ENCODE measurements at places on chromosomes 12 and 14. TPM values are rescaled to one million over a fixed set of nuclear protein-coding genes. Genes with fewer than 3 reads are reported as not detected.

- no peak for DNase-seq
Observed at GRCh38 chr14:74793506-74794155, 30.5 kb downstream of the YLPM1 start.

- DNase-seq = no peak
Observed at GRCh38 chr12:73625226-73625625, 912.4 kb upstream of the ATXN7L3B start.

- no peak for DNase-seq
Observed at GRCh38 chr12:39442831-39443080, 164 bp downstream of the KIF21A start.

DNA sequence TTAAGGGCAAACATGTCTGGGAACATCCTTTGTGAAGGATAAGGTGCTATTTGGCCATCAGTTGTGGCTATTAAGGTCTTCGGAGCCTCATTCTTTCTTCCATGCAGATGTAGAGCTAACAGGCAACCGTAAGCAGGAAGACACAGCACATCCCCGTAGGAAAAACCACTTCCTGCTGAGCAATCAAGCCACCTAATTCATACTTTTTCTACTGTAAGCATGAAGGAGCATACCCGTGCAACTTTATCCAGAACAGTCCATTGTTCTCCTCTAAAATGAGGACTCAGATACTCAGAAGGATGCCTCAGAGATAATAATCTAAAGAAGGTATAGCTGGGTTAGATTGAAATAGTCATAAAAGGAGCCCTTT, 232.0 kb downstream of the PPM1H start:
- DNase-seq = no peak

DNA sequence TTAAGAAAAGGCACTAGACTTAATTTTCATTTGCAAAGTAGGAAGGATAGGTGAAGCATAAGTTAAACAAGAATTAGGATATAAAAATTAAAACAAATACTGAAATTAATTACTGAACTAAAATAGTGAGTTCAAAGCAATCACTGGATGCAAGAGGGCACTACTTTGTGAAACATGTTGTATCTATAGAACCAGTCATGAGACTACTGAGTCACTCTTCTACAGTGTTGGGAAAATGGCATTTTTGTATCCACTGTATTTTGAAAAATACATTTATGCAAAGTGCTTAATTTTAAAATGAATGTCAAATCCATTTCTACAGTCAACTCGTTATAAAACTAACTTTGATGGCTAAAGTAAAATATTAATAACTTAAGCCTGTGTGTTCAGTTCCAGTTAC, 47.9 kb downstream of the SEL1L start:
- DNase-seq = no peak

DNA sequence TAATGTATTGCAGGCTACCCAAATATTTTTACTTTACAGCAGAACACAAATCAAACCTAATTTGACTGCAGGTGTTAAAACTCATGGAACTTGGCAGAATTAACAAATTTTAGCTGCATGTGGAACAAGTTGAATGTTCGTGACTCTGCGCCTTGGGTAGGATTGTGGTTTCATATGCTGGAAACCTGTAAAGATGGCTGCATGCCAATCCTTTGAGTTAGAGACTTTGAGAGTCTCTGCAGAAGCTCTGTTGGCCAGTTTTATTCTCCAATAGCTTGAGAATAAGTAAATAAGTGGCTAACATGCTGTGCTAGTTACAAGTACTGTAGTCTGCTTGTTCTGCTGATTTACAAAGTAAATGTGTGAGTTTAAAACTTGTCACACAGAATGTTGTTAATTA, 77.8 kb downstream of the PDE6H start:
- no peak for DNase-seq

- DNase-seq = no peak
Observed at GRCh38 chr14:105398726-105399465, 558 bp downstream of the TEX22 start.

- no peak for DNase-seq
Observed at GRCh38 chr14:53356361-53357150, 203.4 kb upstream of the DDHD1 start.

- DNase-seq = peak; percentile 25
Observed at GRCh38 chr12:116919247-116919661, 8.5 kb downstream of the FBXW8 start.

DNA sequence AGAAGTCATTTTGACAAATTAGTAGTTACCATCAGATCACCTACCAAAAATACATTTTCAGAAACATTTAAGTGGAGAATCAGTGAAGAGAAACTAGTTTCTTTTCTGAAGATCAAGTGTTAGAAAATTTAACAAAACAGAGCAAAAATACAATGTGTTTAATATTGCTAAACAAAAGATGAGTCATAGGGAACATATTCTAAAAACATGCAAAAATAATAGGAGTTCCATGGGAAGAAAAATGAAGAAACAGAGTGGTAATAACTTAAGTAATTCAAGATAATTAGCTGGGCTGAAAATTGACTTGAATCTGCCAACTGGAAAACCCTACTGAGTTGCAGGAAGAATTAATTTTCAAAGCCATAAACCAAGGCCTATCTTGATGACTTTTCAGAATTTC, 111.5 kb upstream of the KITLG start:
- no peak for DNase-seq

GRCh38 chr12:83514372-83514771, 827.7 kb downstream of the TMTC2 start:
- no peak for DNase-seq

DNA sequence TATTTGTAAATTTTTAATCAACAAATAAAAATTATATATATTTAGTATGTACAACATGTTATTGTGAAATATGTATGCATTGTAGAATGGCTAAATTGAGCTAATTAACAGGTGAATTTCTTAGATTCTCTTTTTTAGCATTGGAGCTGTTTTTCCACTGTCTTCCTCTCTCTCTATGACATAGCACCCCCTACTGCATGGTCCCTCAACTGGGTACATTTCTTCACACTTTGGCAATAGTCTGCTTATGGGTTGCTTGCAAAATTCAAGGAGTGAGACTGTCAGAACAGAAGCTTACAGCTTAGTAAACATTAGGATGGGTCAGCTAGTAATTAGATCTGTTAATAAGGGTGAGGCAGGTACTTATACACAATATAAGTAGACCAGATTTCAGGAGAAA, 658.5 kb upstream of the MGAT4C start:
- DNase-seq = no peak

DNA sequence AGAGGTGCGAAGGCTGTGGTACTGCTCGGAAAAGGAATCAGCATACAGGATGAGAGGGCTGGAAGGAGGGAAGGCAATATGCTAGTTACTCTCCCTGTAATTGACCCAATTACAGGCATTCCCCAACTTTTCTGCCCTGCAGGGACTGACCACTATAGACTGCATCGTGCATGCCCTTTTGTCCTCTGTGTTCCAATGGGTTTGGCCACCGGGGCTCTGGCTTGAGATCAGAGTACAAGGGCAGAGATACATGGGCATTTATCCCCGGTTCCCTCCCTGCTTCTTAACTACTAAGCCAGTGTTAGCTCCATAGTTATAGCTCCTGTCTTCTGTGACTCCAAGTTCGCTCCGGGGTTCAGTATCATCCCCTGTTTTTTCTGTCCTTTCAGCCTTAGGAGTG, 59.7 kb downstream of the GTF2A1 start:
- no peak for DNase-seq

- DNase-seq = no peak
Observed at GRCh38 chr12:98786653-98787052, 141.6 kb downstream of the APAF1 start.

DNA sequence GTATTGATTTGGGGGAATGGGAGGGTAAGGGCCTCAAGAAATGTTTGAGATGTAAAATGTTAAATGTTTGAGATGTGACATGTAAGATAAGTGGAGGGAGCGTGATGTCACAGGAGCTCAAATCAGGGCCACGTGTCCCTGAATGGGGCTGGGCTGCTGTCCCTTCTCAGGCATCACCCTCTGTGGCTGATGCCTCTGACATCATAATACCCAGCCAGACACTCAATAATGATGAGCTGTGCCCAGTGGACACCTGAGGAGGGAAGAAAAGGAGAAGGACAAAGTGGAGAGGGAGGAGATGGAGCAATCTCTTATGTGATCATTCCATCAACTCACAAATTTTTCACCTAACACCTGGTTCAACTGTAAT, 120.8 kb downstream of the SAMD4A start:
- no peak for DNase-seq

DNA sequence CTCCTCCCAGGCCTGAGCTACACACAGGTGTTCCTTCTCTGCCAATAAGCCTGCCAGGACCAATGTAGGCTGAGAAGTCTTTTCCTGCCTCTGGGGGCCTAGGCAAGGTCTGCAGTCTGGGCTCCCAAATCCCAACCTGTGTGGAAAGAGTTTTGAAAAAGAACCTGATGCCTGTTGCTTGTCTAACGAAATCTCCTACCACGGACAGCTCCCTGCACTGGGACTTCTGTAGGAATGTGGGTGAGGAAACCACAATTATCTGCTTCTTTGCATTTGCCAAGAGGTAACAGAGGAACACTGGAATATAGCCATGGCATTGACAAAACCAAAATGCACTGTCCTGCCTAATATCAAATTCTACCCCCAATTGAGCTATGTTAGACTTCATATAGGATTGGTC, 877.0 kb upstream of the TMEM132C start:
- DNase-seq = no peak

GRCh38 chr14:99081880-99082279, 190.1 kb downstream of the BCL11B start:
- DNase-seq = no peak

- no peak for DNase-seq
Observed at GRCh38 chr14:94461526-94462218, 9.1 kb upstream of the SERPINA11 start.

DNA sequence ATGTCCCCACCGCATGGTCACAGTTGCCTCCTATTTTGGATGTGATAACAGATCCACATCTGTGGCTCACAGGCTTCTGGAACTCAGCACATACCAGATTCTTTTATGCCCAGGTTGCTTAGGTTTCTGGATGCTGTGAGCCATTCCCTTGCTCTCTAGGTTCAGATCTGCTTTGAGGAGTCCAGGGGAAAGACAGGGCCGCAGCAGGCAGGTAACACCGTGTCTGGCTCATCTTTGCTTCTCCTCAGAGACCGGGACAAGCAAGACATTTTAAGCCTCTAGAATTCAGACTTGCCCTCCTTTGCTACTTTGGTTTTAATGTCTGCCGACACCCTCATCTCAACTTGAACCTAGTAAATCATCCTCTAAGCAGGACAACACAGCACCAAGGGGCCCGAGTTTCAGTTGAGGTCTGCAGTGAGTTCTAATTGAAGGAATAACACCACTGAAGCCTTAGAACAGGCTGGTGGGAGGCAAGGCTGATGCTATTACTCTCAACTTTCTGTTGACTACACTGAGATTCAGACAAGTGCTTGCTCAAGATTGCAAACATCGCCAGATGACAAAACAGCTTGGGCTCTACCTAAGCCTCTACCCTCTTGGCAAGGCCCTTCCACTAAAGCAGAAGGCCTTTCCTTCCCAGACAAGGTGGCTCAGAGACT, 55.3 kb downstream of the MDM2 start:
- no peak for DNase-seq

GRCh38 chr12:68231229-68231628, 5.6 kb upstream of the IL26 start:
- DNase-seq = no peak

- no peak for DNase-seq
Observed at GRCh38 chr12:4392223-4392742, 12.8 kb upstream of the FGF23 start.

DNA sequence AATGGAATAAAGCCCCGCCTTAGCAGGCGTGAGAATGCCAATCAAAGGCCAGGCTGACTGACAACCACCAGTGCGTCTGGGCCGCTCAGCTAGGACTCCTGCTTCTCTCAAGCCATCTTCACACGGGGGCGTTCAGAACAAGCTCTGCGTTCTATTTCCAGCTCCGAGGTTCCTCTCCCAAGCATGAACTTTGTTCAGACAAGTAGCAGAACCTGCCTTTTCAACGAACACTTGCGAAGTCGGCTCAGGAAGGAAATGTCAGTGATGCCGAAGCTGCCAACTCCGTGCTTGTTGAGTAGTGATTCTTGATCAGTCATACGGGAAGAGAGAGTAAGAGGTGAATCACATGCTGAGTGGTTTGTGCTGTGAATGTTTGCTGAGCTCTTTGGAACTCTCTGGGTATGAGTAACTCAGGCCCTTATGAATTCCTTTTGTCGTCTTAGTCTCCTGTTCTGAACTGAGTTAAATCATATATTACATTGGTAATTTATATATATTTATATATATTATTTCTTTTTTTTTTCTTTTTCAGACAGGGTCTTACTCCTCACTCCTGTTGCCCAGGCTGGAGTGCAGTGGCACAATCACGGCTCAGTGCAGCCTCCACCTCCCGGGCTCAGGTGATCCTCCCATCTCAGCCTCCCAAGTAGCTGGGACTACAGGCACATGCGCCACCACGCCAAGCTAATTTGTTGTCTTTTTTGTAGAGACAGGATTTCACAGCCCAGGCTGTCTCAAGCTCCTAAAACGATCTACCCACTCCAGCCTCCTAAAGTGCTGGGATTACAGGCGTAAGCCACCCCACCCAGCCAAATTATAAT, 29.4 kb upstream of the BCL7A start:
- DNase-seq = no peak

GRCh38 chr12:110995016-110995415, 74.6 kb upstream of the MYL2 start:
- DNase-seq = no peak

- peak; percentile 91 for DNase-seq
Observed at GRCh38 chr14:55103005-55103640, 25.9 kb upstream of the LGALS3 start.

DNA sequence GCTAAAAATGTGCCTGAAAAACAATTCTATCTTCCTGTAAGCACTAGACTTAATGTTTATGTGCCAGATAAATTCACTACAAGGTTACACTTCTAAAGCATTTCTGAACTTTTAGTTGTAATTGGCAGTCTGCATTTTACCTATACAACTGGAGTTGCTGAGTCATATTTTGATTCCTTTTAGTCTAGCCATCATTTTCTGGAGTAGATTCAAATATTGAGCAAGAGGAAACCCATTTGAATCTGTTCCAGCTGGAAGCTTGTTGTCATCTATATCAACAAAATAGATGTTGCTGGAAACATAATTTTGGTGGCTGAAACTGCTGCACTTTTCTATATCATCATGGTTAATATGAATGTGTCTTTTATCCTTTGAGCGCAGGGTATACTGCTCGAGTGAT, 122.2 kb upstream of the CCDC175 start:
- DNase-seq = no peak

- DNase-seq = no peak
Observed at GRCh38 chr12:48000878-48001504, 3.3 kb downstream of the COL2A1 start.

- peak; percentile 20 for DNase-seq
Observed at GRCh38 chr14:74804219-74804825, 41.2 kb downstream of the YLPM1 start.

SARNP gene
- 50.7 TPM for total RNA-seq

SCYL2 gene
- 69.6 TPM for total RNA-seq

HOXC6 gene
- not detected for total RNA-seq

TSPAN11 gene
- 3.0 TPM for total RNA-seq

TESPA1 gene
- 2.5 TPM for total RNA-seq

LBHD2 gene
- total RNA-seq = not detected

GMFB gene
- total RNA-seq = 56.1 TPM

MIP gene
- total RNA-seq = not detected

KRT3 gene
- total RNA-seq = not detected

FBLN5 gene
- 49.2 TPM for total RNA-seq

HOXC10 gene
- not detected for total RNA-seq

TCL1B gene
- not detected for total RNA-seq

NEUROD4 gene
- total RNA-seq = not detected

RILPL2 gene
- 1.2 TPM for total RNA-seq

SLC35F4 gene
- not detected for total RNA-seq

SELPLG gene
- 1.6 TPM for total RNA-seq

SLC4A8 gene
- total RNA-seq = not detected

Data from transverse colon (tissue), 4 donors.